Activated naive CD8-positive, alpha-beta T cell treated with anti-CD3 and anti-CD28 coated beads for 36 hours (primary cell): ENCODE measurements at places on chromosomes 2 and 18. TPM values are rescaled to one million over a fixed set of nuclear protein-coding genes. Genes with fewer than 3 reads are reported as not detected.

The ASPRV1 gene
- 0.54 TPM for total RNA-seq

The SPATA3 gene
- not detected for total RNA-seq

The RFTN2 gene
- total RNA-seq: not detected

The COL3A1 gene
- total RNA-seq: not detected

The ZNF521 gene
- not detected for total RNA-seq

The HOXD13 gene
- not detected for total RNA-seq

The SPR gene
- 13.9 TPM for total RNA-seq

The RTP5 gene
- total RNA-seq: 0.20 TPM

The IL37 gene
- not detected for total RNA-seq

The CCNT2 gene
- total RNA-seq: 29.1 TPM

The TCF7L1 gene
- total RNA-seq: not detected

- peaks cover 5% of the 10 kb centered on the region for H3K36me3 ChIP-seq
- H3K4me1 ChIP-seq: no peaks in the 10 kb centered on the region
- DNase-seq: no peak
- no peak overlapping the region for H3K4me3 ChIP-seq
These were observed 70.5 kb upstream of the TFCP2L1 start for GRCh38 chr2:121355488-121355887.

- H3K27me3 ChIP-seq: no peaks in the 10 kb centered on the region
- H3K4me3 ChIP-seq: no peak overlapping the region
- no peaks in the 10 kb centered on the region for H3K36me3 ChIP-seq
- DNase-seq: no peak
These were observed 71.0 kb upstream of the RFX8 start for GRCh38 chr2:101545950-101546349.

- H3K27me3 ChIP-seq: no peaks in the 10 kb centered on the region
- no peaks in the 10 kb centered on the region for H3K4me1 ChIP-seq
- peaks cover 12% of the 10 kb centered on the region for H3K36me3 ChIP-seq
These were observed 8.3 kb upstream of the ASB1 start for GRCh38 chr2:238418196-238418998.

DNA sequence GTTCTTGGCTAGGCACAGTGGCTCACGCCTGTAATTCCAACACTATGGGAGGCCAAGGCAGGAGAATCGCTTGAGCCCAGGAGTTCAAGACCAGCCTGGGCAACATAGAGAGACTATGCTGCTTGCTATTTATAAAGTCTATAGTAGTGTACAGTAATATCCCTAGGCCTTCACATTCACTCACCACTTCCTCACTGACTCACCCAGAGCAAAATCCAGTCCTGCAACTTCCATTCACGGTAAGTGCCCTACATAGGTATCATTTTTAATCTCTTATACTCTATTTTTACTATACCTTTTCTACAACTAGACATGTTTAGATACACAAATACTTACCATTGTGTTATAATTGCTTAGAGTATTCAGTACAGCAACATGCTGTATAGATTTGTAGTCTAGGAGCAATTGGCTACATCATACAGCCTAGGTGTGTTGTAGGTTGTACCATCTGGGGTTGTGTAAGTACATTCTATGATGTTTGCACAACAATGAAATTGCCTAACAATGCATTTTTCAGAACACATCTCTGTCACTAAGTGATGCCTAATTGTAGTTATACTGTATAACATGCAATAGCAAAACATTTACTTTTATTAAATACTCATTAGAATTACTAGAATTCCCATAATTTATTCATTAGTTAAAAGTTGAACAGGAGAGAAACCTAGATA is 8.8 kb downstream of the DHX57 start:
- H3K27me3 ChIP-seq: no peaks in the 10 kb centered on the region
- H3K4me3 ChIP-seq: no peak overlapping the region
- H3K4me1 ChIP-seq: peaks cover 3% of the 10 kb centered on the region
- peaks cover 35% of the 10 kb centered on the region for H3K36me3 ChIP-seq
- DNase-seq: no peak

- DNase-seq: no peak
- H3K36me3 ChIP-seq: peaks cover 85% of the 10 kb centered on the region
- H3K27me3 ChIP-seq: no peaks in the 10 kb centered on the region
These were observed 16.4 kb upstream of the RBM44 start for GRCh38 chr2:237782181-237782580.

GRCh38 chr2:63737081-63737751 is 104.5 kb upstream of the UGP2 start:
- H3K36me3 ChIP-seq: no peaks in the 10 kb centered on the region
- no peak for DNase-seq
- no peaks in the 10 kb centered on the region for H3K27me3 ChIP-seq
- no peak overlapping the region for H3K4me3 ChIP-seq
- peaks cover 6% of the 10 kb centered on the region for H3K4me1 ChIP-seq

- DNase-seq: no peak
- H3K36me3 ChIP-seq: no peaks in the 10 kb centered on the region
- no peaks in the 10 kb centered on the region for H3K27me3 ChIP-seq
- H3K4me3 ChIP-seq: no peak overlapping the region
- no peaks in the 10 kb centered on the region for H3K4me1 ChIP-seq
- no peak overlapping the region for H3K27ac ChIP-seq
These were observed 15.3 kb upstream of the RIT2 start for GRCh38 chr18:43130716-43131260.

DNA sequence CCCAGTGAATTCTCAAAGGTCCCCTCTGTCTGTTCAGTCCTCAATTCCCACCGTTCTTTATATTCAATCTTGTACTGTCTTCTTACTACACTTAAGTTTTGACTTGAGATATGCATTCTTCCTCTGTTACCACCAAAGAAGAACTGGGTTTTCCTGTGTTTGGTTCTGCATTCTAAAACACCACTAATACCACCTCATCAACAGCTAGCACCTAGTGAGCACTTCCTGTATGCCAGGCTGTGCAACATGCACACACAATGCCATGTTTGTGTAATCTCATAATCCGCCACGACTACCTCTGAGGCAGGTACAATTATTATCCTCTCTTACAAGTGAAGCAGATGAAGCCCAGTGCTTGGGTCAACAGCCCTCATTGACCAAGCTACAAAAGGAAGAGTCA is 11.8 kb upstream of the CTAGE1 start:
- H3K4me1 ChIP-seq: no peaks in the 10 kb centered on the region
- H3K27me3 ChIP-seq: no peaks in the 10 kb centered on the region
- no peak overlapping the region for H3K4me3 ChIP-seq
- no peak overlapping the region for H3K27ac ChIP-seq
- DNase-seq: no peak

DNA sequence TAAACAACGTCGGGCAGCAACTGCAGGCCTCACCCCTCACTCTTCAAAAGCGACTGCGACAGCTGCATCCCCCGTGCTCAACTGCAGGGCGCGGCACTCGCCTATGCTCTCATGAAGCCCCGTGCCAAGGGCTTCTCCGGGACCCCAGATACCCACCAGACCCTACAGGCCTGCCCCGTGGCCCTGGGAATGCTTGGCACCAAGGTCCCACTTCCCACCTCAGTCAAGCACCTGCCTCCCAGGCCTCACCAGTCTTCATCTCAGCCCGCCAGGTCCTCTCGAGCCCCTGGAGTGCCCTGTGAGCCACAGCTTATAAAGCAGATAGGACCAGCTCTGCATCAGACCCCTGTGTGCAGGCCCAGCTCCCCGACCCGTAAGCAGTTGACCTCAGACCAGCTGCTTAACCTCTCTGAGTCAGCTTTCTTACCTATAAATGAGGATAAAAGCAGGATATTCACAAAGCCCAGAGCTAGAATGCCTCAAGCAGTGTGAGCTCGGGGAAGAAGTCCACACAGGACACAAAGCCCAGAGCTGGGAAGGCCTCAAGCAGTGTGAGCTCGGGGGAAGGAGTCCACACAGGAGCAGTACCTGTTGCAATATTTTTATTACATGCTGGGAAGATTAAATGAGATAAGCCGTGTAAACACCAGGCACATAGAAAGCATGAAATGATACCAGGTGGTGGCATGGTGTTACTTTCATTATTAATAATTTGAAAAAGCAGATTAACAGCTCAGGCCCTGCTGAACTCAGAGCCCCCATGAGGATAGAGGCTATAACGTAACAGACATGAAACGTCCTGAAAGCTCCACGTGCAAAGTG is 96.9 kb downstream of the HDAC4 start:
- no peaks in the 10 kb centered on the region for H3K27me3 ChIP-seq
- DNase-seq: no peak

- no peak for DNase-seq
- H3K36me3 ChIP-seq: peaks cover 10% of the 10 kb centered on the region
- no peak overlapping the region for H3K4me3 ChIP-seq
These were observed 33.8 kb downstream of the SMC6 start for GRCh38 chr2:17719562-17720371.

- no peaks in the 10 kb centered on the region for H3K4me1 ChIP-seq
- no peak overlapping the region for H3K27ac ChIP-seq
- H3K36me3 ChIP-seq: no peaks in the 10 kb centered on the region
- no peak for DNase-seq
These were observed 13.7 kb upstream of the SERPINB11 start for GRCh38 chr18:63689064-63689463.

DNA sequence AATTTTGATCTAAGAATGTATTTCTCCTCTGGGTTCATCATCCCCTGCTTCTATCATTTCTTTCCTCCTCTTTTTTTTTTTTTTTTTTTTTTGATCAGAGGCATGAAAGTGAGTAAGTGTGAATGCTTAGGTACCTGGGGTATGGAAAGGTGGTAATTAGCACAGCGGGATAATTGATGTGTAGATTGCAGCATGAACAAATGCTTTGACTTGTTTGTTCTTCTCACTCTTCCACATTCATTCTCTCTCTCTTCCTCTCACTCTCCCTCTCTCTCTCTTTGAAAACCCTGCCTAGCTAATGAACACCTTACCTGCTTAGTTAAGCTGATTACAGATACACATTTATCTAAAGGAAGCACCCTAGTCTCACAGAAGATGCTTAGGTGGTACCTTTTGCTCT is 74.7 kb downstream of the ZEB2 start:
- H3K4me1 ChIP-seq: peaks cover 12% of the 10 kb centered on the region
- DNase-seq: no peak
- peaks cover 2% of the 10 kb centered on the region for H3K36me3 ChIP-seq
- H3K27me3 ChIP-seq: no peaks in the 10 kb centered on the region
- H3K4me3 ChIP-seq: no peak overlapping the region
